ENCODE measurements at places on chromosomes 16 and 17. TPM values are rescaled to one million over a fixed set of nuclear protein-coding genes. Genes with fewer than 3 reads are reported as not detected.

The NLRC3 gene
- 0.23 TPM for total RNA-seq

The NHERF2 gene
- total RNA-seq, result 20.0 TPM

The TNFRSF17 gene
- total RNA-seq, result not detected

The TBC1D3K gene
- not detected for total RNA-seq

The ZNF597 gene
- total RNA-seq, result 3.1 TPM

The TBC1D3E gene
- not detected for total RNA-seq

The VTN gene
- 2.5 TPM for total RNA-seq

The DLX3 gene
- 0.58 TPM for total RNA-seq

The MPP3 gene
- total RNA-seq, result 6.6 TPM

The TP53TG3F gene
- total RNA-seq, result not detected

The LGALS9B gene
- total RNA-seq, result not detected

The HSD17B1 gene
- 3.3 TPM for total RNA-seq

DNA sequence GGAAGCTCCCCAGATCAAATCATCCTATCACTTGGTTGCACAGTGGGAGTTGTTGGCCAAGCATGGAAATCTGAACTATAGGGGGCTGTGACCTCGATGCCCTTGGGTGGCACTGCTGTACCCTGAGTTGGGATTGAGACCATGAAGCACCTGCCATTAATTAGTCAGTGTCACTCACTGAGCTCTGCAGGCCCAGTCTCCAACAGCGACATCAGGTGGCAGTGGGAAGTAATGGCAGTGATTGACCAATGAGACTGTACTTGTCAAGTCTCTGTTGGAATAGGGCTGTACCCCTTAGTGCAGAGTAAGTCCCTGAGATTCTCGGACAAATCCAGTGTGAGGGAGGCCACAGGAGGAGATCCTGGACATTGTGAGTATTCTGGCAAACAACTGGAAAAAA, 118.0 kb upstream of the RPL38 start:
- peak; percentile 86 for DNase-seq

DNA sequence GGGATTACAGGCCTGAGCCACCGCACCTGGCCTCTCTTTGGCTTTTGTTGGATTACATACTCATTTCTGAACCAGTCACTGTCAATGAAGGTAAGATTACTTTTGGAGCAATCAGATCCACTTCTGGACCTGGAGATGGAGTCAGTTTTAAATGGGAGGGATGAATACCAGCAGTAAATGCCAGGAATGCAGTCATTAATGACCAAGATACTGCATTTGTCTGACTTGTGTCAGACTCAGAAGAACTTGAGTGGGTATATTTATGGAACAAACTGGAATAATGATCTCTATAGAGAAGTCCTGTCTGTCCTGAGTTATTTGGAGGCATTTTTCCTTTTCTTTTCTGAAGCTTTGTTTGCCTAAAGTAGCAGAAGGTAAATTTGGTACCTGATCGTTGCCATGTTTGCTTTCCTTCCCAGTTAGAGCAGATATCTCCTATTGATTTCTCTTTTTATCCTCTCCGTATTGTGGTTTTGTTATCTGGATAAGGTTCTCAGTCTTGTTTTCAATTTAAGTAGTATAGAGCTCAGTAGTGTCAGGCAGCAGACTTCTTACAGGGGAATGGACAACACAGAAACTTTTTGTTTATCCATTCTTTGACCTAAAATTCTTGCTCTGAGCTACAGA, 10.7 kb downstream of the NLK start:
- no peak for DNase-seq

DNA sequence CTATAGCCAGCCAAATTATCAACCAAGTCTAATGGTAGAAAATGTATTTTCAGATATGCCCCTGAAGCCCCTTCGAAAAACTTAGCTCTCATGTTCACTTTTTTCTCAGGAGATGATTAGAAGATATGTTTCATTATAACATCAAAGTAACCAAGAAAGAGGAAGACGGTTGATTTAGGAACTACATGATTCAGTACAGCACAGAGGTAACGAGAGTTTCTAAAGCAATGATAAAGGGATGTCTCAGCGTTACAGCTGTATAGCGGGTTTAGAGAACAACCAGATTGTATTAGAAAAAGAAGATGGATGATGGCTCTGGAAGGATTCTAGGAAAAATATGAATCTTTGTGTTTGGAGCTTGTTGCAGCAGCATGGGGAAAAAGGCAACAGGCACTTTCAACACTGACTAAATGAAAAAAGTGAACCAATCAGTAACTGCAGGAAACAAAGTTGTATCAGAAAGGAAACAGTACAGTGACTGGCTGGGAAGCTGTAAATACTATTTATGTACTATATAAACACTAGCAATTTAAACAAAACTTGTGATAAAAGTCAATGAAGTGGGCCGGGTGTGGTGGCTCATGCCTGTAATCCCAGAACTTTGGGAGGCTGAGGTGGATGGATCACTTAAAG, 21.5 kb downstream of the MBTD1 start:
- DNase-seq, result no peak

- no peak for DNase-seq
Observed at GRCh38 chr17:58272367-58273280, 8.1 kb downstream of the MPO start.

DNA sequence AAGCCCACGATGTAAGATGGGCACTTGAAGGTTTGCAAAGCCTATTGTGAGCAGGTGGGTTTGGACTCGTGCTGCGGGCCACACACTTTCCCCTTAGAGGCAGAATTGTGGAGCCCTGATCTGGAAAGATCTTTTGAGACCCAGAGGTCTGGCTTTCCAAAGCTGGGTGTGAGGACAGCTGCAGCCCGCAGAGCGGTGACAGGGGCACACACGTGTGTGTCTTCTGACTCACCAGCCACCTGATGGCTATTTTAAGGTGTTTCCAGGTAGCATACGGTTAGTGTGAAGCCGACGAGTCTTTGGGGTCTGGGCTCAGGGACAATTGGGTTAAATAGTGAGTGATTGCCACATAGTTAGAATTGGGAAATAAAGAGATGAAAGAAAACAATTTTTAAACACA, 108.9 kb upstream of the GSE1 start:
- no peak for DNase-seq

DNA sequence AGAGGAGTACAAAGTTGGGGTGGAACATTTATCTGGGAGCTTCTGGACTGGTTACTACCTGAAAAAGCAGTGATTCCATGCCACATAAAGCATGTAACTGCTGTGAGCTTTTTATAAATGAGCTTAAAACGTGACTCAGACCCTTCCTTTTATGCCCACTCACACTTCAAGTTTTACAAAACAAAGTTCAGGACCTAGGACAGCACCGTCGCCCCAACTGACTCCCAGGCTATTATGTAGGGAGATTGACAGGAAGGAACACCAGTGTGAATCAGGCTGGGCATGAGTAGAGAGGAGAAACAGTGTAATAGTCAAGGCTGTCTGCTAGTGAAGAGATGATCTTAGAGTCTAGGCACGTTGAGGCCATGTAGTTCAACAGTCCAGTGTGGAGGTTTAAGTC, 91.6 kb upstream of the DNAH9 start:
- peak; percentile 93 for DNase-seq

DNA sequence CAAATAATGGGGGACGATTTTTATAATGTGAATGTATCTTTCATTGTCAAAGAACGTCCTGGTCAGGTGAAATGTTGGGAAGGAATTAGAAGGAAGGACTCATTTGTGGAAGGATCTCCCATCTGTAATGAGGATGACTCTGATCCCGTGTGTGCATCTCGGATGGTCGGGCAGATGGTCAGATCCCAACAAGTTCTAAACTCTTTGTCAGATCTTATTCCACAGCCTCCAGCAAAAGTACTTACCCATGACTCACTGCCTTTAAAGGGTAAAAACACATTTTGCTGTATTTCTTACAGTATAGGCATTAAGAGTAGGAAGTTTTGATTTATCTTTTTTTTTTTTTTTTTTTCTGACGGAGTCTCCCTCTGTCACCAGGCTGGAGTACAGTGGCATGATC, 539 bp upstream of the KRTAP4-8 start:
- DNase-seq, result no peak

GRCh38 chr16:20822521-20823325, 16.4 kb downstream of the REXO5 start:
- no peak for DNase-seq

DNA sequence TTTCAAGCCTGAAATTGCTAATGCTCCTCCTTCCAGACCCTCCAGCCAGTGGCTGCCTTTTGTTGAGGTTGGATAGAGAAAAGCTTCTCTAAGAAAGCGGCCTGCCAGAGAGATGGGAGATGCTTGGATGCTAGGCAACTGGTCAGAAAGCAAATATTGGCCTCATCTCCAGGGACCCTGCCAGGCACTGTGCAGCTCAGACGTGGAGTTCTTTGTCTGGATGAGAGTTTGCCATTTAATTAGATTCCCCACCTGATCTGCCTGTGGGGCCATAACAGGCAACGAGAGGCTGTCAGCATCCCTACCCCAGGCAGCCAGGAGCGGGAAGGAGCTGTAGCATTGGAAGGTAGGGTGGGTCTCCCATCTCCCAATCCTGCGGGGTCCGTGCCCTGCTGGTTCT, 52.7 kb downstream of the ASIC2 start:
- DNase-seq, result no peak

- peak; percentile 95 for DNase-seq
Observed at GRCh38 chr17:39547713-39548478, 59.8 kb downstream of the NEUROD2 start.

DNA sequence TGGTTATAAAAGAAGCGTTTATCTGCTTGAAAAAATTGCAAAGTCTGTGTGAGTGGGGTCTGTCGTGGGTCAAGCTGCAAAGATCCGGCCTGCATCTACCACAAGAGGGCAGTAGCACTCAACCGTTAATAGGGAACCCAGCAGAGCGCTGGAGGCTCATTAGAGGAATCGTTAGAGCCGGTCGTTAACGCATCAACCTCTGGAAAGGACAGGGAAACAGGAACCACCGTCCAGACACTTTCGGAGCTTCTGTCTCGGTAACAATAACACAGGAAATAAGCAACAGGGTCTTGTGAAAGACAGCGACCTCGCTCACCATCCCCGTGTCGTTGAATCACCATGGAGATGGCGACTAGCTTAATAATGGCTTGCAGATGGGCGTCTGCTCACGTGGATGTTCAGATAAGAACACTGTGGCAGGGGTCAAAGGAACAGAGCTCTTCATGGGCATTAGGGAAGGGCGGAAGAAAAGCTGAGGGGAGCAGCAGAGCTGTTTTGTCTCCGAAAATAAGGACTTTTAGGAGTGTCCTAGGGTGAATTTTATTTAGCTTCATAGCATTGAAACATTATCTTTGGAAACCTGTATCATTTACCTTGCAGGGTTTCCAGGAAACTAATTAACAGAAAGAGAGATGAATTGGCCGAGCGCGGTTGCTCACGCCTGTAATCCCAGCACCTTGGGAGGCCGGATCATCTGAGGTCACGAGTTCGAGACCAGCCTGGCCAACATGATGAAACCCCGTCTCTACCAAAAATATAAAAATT, 11.9 kb upstream of the NSRP1 start:
- DNase-seq, result peak; percentile 94

DNA sequence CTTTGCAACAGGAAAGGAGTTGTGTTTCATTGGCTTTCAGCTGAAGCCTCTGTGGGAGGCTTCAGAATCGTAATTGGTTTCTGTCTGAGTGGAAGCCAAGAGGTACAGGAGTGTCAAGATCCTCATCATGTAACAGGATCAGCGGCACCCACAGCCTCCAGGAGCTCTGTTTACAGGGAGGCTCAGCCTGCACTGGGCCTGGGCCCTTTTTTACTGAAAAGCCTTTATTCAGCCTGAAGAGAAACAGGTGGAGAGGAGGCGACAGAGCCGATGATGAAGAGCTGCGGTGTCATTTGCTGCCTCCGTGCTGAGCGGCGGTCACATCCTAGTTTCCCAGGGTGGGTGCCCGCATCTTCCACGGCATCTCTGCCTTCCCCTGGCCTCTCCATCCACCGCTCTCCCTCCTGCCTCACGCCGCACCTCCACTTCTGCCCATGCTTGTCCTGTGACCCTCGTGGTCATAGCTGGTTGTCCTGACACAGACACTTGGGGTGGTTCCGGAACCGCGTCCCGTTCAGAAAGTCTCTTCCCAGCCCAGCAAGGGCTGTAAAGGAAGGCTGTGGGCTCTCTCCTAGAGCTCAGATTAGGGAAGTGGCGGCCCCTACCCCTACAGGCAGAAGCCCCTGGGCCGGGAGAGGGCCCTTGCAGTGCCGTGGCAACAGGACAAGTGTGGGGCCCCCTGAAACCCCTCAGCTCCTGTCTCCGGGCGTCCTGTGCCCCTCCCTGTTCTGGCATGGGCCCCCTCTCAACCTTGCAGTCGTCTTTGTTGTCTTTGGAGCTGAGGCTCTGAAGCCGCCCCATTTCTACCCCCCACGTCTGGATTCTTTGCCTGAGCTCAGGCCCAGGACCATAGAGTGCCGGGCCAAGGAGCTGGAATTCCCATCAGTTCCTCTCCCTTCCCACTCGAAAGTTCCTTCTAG, 53.9 kb upstream of the CHMP6 start:
- no peak for DNase-seq

- DNase-seq, result no peak
Observed at GRCh38 chr17:68646626-68647526, 45.7 kb upstream of the FAM20A start.

- DNase-seq, result no peak
Observed at GRCh38 chr17:5299383-5299782, 17.3 kb downstream of the RABEP1 start.

DNA sequence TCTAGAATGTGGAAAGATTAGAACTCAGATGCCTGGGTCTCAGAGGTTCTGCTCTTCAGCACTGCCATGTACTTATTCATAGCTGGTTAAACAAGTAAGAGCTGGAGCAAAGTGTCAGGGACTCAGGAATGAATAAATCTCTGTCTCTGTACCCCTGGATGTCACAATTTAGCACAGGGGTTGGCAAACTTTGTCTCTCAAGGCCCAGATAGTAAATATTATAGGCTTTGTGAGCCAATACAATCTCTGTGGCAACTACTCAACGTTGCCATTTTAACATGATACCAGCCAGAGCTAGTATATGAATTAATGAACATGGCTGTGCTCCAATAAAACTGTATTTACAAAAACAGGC, 220.3 kb upstream of the MON1B start:
- no peak for DNase-seq

Data from endodermal cell (in vitro differentiated cells).